ENCODE measurements at places on chromosomes 11 and 22. TPM values are rescaled to one million over a fixed set of nuclear protein-coding genes. Genes with fewer than 3 reads are reported as not detected.

The CCDC15 gene
- 3.6 TPM for total RNA-seq

The EHF gene
- total RNA-seq: 0.20 TPM

The TRIM66 gene
- 29.7 TPM for total RNA-seq

The KCNA4 gene
- total RNA-seq: not detected

The ALG12 gene
- total RNA-seq: 21.0 TPM

The GSTT2 gene
- total RNA-seq: not detected

The POLR2F gene
- 148 TPM for total RNA-seq

GRCh38 chr11:9139628-9140357, 48.4 kb upstream of the SCUBE2 start:
- DNase-seq: no peak

- no peak for DNase-seq
These were observed 31.8 kb upstream of the HIPK3 start for GRCh38 chr11:33225371-33225770.

DNA sequence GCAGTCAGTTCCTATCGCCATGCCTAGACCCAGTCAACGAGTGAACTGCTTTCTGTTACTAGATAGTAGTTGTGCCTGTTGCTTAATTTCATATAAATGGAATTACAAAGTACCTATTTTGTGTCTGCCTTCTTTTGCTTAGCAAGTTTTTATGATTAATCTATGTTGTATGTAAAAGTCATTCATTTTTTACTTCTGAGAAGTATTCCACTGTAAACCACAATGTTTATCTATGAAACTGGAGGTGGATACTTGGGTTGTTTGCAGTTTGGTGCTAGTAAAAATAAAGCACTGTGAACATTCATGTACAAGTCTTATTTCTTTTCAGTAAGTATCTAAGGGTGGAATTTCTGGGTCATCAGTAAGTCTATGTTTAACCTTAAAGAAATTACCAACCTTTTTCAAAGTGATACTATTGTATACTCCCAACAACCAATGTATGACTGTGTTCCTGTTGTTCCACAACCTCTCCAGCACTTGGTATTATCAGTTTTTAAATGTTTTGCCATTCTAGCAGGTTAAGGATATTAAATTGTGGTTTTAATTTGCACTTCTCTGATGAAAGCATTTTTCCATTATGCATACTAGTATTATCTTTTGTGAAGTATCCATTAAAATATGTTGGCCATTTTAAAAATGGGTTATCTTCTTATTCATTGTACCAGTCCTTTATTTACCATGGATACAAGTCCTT, 68.2 kb downstream of the DNAJC24 start:
- no peak for DNase-seq

DNA sequence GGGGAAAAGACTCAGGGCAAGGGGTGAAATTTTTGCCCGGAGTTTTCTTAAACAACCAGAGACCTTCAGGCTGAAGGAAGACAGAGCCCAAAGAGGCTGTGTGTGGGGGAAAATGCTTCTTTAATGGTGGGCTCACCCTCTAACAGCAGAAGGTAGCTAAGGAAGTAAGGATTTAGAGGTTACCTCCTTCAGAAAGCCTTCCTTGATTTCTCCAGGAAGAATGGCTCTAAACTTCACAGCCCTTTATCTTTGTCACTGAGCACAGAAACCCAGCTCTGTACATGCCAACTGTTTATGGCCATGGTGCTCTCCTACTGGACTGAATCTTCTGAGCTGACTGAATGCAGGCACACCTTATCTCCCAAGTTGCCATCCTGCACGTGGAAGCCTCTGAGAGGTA, 196.0 kb downstream of the TENM4 start:
- no peak for DNase-seq

DNA sequence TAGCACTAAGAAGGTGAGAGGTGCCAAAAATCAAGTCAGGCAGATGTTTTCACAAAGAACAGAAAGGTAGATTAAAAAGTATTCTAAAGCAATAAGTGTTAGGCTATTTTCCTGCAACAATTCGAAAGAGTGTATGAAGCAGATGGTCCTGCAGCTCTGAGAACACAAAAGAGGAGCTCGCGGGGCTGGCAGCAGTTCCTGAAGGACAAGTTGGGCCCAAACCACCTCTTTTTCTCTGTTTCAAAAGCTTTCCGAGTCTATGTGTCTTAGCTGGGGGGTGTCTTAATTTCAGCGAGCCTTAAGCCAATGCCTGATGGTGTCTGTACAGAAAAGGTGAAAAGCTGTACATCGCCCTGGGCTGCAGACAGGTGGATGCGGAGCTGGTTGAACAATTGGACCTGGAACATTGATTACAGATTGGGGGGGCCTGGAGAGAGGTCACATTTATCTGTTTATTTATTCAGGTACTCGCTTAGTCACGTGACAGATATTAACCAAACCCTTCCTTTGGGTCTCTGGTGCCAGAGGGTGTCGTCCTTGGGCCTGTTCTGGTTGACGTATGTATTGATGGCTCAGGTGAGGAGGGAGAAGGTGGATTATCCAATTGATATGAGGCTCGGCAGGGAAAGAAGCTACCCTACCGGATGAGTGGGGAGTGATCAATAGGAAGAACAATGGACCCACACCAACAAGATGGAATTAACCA, 24.7 kb downstream of the GRIK4 start:
- DNase-seq: no peak

DNA sequence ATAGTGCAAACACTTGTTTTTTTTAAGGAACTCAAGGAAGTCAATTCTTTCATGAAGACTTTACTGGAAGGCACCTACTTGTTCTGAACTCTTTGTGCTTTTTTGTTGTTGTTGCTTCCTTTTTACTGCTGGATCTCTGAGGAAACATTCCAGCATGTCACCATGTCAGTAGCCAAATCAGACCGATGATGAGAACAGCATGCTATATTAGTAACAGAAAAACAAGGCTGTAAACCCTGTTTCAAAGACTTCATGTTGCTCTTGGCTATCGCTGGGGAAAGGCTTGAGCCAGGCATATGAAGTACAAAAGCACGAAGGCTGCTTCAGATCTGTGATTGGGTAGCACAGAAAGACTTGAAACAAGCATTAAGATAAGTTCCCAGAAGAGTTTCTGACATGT, 125.6 kb upstream of the SLC5A12 start:
- DNase-seq: no peak

DNA sequence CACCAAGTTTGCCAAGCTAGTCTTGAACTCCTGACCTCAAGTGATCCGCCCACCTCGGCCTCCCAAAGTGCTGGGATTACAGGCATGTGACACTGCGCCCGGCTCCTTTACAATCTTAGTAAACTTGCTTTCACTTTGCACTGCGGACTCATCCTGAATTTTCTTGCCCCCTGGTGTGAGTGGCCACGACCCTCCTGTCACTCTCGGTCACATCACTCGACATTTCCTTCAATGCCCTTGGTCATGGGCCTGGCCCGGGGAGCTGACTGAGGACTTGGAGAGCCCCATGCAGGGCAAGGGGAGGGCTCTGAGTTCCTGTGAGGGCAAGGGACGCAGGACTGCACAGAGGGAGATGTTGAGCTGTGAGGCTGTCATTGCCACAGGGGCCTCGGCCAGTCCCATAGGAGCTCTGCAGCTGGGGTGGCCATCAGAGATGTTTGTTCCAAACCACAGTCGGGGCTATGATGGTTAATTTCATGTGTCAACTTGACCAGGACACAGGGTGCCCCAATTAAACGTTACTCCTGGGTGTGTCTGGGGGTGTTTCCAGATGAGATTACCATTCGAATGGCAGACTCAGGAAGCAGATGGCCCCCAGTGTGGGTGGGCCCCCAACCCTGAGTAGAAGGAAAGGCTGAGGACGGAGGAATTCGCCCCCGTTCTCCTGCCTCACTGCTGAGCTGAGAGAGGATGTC, 21.2 kb downstream of the A4GALT start:
- no peak for DNase-seq

DNA sequence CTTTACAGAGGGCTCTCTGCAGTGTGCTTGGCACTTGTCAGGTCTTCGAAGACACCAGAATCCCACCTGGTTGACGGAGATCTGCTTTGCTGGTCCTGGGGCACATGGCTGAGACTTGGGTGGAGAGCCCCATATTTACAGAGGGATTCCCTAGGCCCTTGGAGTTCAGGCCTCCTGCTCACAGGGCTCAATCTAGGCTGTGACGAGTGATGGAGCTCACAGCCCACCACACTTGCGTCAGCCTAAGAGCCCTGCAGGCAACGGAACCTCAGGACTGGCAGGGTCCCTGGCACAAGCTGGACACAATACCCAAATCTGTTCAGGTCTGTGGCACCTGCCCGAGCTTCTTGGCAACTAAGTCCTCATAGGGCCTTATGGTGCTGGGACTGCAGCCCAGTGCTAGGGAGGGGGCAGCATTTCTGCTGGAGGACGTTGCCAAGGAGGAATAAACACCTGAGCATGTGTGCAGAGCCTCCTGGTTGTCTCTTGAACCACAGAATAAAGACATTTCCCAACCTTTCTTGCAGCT, 59.1 kb downstream of the KCNC1 start:
- no peak for DNase-seq

DNA sequence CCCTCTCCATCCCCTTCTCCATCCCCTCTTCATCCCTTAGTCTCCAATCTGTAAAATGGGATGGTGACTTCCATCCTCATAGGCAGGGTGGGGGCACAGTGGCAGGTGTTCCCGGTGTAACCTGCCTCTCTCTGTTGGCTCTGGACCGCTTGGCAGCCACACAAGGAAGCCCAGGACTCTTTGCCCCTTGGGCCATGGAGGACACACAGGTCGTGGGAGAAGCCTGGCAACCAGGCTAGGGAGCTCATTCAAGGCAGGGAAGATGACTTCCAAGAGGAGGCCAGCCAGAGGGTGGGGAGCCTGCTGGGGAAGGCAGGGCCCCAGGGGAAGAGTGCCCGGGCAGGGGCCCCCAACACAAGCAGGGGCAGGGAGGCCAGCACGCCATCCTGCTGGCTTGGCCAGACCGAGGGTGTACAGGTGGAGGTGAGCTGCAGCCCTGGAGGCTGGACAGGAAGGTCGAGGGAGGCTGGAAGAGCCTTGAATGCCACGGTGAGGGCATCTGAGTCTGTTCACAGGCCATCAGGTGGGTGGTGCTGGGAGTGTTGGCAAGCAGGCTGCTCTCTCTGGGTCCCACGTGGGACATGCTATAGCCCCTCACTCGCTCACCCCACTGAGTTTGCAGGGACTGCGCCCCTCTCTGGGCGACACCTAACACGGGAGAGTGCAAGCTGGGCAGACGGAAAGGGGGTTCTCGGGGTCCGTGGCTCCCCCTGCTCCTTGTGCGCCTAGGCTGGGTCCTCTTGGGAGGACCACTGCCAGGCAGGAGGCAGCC, 15.5 kb upstream of the CTSD start:
- no peak for DNase-seq

DNA sequence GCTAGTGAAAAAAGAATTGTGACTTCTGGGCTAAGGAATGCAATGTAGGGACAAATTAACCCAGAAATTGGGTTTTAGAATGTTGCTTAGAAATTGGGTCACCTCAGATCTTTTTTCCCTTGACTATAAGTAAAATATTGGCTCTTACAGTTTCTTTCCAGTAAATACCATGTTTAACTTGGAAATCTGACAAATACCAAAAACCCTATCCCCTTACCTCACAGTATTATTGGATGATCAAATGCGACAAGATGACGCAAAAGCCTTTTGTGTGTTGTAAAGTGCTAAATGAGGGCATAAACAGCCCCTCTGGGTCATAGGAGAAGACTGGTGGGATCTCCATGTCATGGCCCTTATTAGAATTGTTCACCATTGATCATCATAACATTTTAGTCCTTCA, 6.1 kb upstream of the UPB1 start:
- no peak for DNase-seq

DNA sequence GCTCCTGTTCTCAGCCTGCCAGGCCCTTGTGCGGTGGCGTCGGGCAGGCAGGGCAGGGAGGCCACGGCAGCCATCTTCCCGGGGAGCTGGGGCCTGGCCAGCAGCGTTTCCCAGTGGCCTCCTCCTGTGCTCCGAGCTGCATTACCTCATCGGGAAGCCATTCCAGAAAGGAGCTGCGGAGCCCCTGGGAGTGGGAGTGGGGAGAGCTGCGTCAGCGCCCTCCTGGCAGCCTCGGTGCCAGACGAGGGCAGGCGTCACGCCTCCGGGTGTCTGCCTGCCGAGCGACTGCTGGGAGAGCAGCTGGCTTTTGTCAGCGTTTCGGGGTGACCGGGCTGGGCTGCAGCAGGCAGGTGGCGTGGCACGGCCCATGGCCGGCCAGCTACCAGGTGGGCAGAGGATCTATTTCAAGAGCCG, 30.9 kb upstream of the WNT7B start:
- no peak for DNase-seq

GRCh38 chr22:22720201-22720723, 75.8 kb downstream of the GGTLC2 start:
- DNase-seq: peak; percentile 78

- DNase-seq: no peak
These were observed 62.9 kb upstream of the PRODH start for GRCh38 chr22:18999008-18999407.

DNA sequence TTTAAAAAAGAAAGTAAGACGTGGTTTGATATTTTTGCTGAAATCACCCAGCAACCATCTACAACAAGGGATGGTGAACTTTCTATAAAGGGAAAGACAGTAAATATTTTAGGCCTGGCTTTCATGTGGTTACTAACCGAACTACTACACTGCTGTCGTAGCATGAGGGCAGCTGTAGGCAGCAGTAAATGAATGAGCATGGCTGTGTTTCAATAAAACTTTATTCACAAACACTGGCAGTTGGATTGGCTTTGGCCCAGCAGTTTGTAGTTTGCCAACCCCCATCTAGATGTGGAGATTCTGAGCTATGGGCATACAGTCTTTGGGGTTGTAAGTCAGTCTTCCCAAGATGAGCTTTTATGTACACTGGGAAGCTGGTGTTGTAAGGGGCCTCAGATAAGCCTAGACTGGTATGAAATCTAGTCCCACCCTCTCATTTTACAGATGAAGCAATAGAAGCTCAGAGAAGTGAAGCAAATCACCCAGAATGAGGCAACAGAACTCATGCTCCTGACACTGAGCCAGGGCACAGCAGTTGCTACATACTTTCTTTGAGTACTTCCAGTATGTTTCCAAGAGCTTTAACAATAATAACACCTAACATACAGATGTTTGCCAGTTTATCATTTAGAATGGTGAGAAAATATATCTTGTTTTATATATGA, 204.4 kb downstream of the ADAMTS15 start:
- no peak for DNase-seq

DNA sequence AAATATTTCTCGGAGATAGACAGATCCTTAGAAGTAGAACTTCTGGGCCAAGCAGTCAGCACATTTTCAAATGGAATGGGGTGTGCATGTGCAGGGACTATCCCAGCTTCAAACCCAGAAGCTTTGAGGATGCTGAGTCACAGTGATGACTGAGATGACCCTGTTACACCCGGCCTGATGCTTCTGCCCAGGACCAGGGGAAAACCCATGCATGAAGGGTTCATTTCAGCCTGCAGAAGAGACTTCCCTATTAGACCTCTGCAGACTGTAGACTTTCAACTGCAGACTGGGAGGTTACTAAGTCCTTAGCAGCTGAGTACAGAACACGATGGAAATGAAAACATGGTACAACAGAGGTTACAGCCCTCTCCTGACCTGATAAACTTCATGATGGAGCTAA, 3.6 kb upstream of the OR2AT4 start:
- DNase-seq: no peak
